ENCODE measurements at places on chromosomes 1 and 21.

- DNase-seq = no peak
These were observed 6.2 kb downstream of the CORT start for GRCh38 chr1:10456048-10456447.

DNA sequence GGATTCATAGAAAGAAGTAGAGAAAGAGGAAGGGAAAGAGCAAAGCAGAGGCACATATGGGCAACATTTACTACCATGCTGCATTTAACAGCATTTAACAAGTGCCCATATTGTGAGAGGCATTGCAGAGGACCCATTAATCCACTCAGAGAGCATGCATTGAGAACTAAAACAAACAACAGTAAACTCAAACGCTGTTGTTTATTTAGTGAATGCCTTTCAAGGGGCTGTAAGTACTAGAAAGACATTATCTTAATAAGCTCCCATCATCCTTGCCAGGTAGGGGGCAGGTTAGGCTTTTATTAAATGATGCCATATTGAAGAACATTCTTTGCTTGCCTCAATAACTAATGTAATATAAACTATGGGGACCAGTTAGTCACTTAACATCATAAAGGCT, 254.3 kb upstream of the DAB1 start:
- DNase-seq = no peak

DNA sequence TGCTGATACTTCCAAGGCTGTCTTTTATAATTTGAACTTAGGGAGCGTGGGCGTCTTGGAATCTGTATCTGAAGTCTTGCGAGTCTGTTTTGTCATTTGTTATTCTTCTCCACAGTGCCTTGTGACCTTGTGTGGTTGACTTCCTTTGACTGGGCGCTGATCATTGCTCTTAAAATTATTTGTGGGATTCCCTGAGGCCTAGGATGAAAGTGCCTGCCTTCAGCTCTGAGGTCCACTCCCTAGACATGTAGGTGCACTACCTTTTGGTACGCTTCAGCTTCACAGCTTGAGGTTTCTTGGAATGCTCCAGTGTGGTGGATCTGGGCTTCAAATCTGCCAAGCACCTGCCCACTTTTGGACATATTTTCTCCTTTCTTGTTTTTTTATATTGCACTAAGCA, 50.2 kb upstream of the IGSF5 start:
- DNase-seq = no peak

GRCh38 chr1:42732126-42732680, 7.8 kb downstream of the CLDN19 start:
- DNase-seq = no peak

DNA sequence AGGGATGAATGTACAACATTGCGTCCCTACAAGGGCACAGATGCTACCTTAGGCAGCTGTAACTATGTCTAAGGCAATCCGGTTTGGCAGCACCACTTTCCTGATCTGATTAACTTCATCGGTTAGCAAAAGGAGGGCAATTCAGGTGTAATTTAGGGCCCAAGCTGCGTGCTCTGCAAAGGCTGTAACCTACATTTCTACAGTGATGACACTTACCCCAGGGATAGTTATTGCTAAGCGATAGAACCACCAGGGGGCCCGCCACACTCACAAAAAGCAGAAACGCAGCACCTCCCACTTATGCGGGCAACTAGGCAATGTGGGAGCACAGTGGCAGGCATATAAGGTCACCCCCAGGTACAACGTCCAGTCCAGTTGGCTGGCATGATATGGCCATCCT, 113.5 kb downstream of the GDAP2 start:
- no peak for DNase-seq

Measured in cerebellar nuclear complex (tissue), 1 donor.